H1 (cell line): ENCODE measurements at places on chromosomes 16 and 17.

DNA sequence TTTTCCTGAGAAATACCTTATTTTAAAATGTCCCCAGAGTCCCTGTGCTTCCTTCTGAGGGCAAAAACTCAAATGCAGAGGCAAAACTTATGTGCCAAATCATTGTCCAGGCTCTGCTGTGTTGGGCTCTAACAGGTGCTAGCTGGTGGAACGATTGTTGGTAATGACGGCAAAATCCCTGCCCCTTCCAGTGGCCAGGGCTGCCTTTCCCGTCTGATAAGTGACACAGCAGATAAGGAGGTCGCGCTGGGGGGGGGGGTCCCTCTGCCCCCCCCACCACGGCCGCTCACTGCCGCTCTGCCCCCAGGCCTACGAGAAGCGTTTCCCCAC is 29.1 kb downstream of the SEC14L5 start:
- DNase-seq, result no peak

- DNase-seq, result no peak
Measured at GRCh38 chr16:77970371-77970770, 52.0 kb upstream of the CLEC3A start.

DNA sequence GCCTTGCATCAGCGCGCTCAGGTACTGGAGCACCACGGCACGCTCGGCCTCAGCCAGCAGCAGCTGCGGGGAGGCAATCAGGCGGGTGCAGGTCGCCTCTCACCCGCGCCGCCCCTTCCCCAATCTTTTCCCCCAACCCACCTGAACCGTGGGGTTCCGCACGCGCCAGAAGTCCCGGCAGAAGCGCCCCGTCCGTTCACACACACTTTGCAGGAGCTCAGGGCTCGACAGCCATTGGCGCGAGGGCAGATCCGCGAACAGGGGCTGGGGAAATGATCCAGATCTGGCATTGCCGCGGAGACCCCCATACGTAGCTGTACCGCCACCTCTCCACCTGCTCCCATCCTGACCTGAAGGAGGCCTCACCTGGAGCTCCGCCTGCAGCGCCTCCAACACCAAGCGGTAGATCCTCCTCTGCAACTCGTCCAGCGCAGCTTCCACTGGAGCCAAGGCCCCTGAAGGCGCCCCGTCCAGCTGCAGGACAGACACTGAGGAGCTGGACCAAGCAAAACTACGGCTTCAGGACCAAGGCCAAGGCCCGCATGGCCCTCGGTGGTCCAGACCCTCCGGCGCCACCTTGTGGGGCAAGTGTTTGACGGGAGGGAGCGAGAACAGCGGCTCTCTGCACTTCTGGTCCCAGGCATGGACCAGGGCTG is 1.4 kb upstream of the MATCAP1 start:
- peak; percentile 77 for DNase-seq

DNA sequence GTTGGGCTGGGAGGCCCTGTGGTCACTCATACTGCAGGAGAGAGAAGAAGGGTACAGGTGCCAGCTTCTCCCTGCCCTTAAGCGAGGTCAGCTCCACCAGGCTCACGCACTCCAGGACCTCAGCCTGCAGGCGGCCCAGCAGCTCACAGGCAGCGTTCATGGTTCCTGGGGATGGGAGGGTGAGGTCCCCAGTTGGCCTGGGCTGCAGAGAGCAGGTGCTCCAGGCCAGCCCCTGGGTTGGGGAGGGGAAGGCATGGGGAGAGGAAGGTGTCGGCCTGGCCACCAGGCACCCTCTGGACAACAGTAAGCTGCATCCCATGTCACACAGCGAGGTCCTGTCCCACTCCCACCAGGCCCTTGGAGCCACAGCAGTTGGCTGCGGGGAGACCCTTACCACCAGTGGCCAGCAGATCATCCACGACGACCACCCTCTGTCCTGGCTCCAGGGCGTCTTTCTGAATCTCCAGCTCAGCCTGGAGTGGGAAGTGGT is 2.0 kb downstream of the APRT start:
- no peak for DNase-seq

- DNase-seq, result no peak
Measured at GRCh38 chr17:60749050-60749449, 71.4 kb downstream of the BCAS3 start.

GRCh38 chr17:3659541-3660111 is 8.8 kb downstream of the TAX1BP3 start:
- DNase-seq, result no peak

GRCh38 chr17:79799174-79799537 is 2.3 kb upstream of the CBX8 start:
- DNase-seq, result no peak

DNA sequence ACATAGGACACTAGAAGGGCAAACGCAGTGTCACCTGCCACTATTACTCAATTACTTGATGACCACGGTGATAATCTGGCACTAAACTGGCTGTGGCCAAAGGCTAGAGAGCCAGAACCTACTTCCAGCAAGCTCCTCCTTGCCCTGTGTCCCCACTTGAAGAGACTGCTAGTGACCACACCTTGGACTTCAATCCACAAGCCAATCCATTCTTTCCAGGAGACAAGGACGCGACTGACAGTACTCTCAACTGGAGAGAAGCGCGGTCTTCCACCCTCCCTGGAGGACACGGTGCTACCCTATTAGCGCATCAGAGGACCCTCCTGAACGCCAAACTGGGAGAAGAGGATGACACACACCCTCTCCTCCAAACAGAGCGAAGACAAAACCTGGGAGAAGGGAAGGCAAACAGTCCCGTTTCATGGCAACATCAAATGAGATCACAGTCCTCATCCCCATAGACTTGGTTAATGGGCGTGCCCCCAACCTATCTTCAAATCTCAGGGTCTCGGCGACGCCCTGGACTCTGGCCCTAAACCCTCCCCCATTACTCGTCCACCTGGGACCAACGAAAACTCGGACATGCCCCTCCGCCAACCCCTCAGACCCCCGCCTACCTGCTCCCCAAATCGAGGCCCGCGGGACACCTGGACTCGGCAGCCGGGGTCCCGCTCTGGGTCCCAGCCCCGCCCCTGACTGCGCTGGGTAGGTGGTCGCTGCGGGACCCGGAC is 508 bp downstream of the FLCN start:
- DNase-seq, result no peak

- no peak for DNase-seq
Measured at GRCh38 chr16:4205971-4206370, 35.9 kb downstream of the SRL start.

DNA sequence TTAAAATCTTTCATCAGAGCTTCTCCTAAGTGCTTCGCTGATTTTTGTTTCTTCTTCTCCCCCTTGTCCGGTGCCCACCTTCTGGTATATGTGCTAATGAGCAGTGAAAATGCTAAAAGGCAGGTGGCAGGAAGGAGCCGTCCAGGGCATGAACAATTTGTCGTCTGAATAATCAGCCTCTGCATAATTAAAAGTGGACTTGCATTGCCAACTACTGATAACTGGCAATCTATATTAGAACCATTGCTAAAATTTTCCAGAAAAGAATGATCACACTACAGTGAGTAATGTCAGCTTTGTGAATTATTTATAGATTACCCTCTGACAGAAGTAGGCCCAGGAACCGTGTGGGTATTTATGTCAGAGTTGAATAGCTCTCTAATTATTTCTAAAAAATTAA is 28.1 kb downstream of the SERPINF1 start:
- no peak for DNase-seq

GRCh38 chr17:78726513-78726912 is 55.6 kb downstream of the CYTH1 start:
- DNase-seq, result no peak
